ENCODE measurements at places on chromosomes 13 and 19. TPM values are rescaled to one million over a fixed set of nuclear protein-coding genes. Genes with fewer than 3 reads are reported as not detected.
A peak's percentile ranks its signal among the peaks of the same experiment; 100 is the strongest.

RASGRP4 gene
- 0.61 TPM for polyA plus RNA-seq

ERF gene
- polyA plus RNA-seq: 31.9 TPM

IFI30 gene
- 8.9 TPM for polyA plus RNA-seq

C1QTNF9B gene
- 3.1 TPM for polyA plus RNA-seq

CLC gene
- polyA plus RNA-seq: not detected

LRRC25 gene
- 2.8 TPM for polyA plus RNA-seq

PRTN3 gene
- polyA plus RNA-seq: 0.11 TPM

DNA sequence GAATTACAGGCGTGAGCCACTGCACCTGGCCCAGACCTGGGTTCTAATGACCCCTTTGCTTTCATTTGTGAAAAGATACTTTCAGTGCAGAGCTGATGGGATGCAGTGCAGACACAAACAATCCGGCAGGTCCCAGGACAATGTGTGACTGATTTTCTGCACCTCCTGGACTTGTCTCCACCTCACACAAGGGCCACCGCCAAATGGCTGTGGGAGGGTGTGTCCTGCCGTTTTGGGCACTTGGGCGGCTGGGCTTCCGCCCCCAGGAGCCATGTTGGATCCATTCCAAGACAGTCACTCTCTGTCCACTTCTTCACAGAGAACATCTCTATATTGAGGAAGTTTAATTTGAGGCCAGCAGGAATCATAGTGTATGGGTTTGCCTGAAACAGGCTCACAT, 112.3 kb upstream of the ZNF507 start:
- DNase-seq: no peak

- DNase-seq: no peak
These were observed 17.1 kb downstream of the KLF5 start for GRCh38 chr13:73075954-73076353.

DNA sequence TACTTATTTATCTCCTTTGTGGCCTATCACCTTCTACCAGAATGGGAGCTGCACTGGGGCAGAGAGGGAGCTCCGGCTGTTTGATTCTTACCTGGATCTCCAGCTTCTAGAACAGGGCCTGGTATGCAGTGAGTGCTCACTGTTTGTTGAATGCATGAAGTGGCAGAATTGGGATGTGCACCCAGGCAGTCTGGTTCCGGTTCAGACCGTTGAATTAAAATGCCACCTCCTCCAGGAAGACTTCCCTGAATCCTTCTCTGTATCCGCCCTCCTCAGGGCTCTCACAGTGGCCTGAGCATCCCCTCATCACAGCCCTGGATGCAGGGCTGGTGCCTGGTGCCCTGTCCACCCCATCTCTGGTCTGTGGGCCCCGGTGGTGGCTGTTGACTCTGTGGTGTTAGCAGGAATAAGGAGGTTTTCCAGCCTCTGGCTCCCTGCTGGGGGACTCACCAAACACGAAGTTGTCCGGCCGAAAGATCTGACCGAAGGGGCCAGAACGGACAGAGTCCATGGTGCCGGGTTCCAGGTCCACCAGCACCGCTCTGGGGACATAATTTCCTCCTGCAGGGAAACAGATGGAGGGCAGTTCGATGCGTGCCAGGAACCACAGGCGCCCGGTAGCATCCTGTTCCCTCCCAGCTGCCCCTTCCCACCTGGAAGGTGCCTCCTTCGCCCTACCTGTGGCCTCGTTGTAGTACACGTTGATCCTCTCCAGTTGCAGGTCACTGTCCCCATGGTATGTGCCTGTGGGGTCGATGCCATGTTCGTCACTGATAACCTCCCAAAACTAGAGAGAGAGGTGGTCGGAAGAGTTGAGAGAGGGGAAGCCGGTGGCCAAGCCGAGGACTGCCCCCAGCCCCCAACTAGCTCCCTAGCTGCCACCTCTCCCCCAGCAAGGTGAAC, 1.0 kb downstream of the TUBB4A start:
- no peak for DNase-seq

DNA sequence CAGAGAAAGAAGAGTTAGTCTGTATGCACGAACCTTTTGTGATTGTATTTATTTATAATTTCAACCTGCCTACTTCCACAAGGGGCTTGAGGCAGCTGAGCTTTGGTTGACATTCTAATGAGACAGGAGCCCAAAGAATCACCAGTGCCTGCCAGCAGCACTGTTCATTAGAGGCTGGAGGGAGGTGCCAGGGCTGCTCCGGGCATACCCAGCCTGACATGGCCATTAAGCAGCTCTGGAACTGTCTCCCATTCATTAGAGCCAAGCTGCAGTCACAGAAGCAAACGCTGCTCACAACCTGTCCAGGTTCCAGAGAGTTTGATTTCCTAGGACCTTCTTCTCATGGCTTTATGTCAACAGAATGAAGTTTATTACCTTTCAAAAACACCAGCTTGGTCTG, 425.5 kb downstream of the RFC3 start:
- peak; percentile 29 for DNase-seq

- peak; percentile 52 for DNase-seq
These were observed 19.2 kb downstream of the GPX4 start for GRCh38 chr19:1122972-1123363.

DNA sequence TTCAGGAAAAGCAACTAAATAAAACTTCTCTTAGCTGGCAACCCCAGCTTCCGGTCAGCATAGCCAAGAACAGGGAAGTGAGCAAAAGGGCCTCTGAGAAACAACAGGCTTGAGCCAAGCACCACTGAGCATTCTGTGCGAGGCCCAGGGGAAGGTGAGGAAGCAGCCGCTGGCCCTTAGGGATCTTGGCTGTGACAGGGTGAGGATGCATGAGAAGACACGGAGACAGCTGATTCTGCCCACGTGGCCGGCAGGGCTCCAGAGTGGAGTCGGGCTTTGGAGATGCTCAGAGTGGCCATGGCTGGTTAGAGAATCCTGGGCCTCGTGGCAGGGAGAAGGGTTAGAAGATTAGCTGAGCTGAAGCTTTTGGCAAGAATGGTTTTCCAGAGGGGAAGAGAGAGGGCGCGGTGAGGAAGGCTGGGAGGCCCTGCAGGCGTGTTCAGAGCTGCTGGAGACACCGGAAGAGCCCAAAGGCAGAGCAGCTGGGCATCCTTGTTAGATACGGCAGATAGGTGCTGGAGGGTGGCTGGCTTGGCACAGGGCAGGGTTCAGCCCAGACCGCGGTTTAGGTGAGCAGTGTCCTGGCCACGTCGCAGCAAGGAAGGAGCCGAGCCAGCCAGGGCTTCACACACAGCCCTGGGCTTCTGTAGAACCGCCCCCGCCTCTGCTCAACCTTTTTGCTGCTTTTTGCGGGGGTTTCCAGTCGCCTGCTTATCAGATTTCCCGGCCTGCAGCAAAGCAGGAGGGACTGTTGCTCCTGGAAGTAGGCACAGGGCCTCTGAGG, 17.3 kb downstream of the UPF1 start:
- DNase-seq: peak; percentile 85

DNA sequence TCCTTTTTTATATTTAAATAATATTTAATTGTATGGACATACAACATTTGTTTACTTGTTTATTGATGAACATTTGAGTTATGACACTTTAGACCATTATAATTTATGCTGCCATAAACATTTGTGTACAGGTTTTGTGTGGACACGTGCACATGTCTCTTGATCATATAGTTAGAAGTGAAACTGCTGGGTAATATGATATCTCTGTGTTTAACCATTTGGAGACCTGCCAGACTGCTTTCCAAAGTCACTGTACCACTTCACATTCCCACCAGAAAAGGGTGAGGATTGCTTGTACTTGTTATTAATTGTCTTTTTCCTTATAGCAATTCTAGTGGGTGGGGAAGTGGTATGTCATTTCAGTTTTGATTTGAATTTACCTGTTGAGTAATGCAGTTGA, 145.6 kb upstream of the KLHL1 start:
- DNase-seq: no peak

DNA sequence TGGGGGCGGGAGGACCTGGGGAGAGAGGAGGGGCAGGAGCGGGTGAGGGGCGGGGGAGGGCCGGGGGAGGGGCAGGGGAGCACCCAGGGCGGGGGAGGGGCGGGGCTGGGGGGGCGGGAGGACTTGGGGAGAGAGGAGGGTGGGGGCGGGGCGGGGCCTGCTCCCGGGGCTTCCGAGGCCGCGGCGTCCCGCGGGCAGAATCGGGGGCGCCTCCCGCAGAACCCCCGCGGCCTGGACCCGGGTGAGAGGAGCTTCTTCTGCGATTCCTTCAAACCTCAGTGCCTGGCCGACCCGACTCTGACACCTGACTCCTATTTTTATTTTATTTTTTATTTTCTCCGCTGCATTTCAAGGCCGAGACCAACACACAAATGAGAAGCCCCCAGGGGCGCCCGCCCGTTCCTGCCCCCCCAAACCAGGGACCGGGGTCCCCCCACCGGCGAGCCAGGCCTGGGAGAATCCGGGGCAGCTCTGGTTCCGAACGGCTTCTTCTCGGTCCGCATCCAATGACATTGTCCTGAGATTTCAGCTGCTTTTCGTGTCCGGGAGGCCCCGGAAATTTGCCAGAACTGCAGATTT, 470 bp upstream of the GRTP1 start:
- no peak for DNase-seq

DNA sequence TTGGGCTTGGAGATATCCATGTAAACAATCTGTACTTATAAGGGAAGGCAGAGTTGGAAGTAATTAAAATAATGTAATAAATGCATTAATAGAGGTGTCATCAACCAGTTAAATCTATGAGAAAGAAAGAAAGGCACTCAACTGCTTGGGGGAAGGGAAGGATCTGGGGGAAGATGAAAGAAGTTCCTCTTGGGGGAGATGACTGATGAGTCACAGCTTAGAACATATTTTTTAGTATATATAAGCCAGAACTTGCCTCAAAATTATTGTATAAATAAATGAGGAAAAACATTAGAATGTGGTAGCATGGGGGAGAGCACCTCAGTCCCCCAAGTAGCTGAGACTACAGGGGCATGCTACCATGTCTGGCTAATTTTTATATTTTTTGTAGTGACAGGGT, 205.8 kb downstream of the GGACT start:
- DNase-seq: no peak

- DNase-seq: no peak
These were observed 52.9 kb downstream of the OR10H4 start for GRCh38 chr19:16001481-16002312.

DNA sequence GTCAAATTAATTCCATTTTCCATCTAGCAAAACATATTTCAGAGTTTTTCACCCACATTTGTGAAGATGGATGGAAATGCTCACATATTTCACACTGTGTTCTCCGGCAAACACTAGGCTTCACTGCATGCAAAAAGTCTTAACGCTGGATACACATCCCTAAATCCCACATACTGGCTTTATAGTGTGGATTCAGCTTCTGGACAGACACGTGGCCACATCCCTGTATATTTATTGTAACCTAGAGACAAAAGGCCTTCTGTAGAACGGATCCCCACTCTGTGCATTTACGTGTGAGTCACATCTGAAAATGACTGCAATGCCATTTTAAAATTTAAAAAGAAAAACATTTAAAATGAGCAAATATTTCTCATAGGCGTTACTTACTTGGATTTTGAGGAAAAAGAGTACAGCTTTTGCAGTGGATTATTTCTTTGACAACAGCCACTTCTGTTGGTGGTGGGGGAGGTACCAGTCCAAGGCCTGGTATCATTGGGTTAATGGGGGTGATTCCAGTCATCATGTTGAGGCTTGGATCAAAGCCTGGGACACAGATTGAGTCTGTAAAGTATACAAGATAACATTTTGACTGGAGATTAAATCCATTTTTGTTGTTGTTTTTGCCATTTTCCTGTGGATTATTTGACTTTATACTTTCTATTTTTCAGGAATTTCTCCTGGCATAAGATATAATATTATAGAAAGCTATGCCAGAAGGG, 337.7 kb downstream of the DNAJC15 start:
- DNase-seq: no peak

- DNase-seq: no peak
These were observed 724.9 kb upstream of the MIR17HG start for GRCh38 chr13:90622541-90622940.

DNA sequence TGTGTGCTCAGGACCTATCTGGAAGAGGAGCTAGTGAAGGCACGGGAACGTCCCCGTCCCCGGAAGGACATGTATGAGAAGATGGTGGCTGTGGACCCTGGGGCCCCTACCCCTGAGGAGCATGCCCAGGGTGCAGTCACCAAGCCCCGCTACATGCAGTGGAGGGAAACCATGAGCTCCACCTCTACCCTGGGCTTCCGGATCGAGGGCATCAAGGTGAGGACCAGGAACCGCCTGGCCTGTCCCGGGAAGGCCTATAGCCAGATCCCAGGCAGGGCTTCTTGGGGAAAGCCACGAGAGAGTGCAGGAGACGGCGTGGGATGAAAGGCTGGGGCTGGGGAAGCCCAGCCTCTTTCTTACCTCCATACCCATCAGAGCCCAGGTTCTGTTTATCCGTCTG, 16.2 kb downstream of the ITPKC start:
- DNase-seq: no peak

GRCh38 chr13:76795701-76796695, 90.2 kb downstream of the KCTD12 start:
- no peak for DNase-seq

DNA sequence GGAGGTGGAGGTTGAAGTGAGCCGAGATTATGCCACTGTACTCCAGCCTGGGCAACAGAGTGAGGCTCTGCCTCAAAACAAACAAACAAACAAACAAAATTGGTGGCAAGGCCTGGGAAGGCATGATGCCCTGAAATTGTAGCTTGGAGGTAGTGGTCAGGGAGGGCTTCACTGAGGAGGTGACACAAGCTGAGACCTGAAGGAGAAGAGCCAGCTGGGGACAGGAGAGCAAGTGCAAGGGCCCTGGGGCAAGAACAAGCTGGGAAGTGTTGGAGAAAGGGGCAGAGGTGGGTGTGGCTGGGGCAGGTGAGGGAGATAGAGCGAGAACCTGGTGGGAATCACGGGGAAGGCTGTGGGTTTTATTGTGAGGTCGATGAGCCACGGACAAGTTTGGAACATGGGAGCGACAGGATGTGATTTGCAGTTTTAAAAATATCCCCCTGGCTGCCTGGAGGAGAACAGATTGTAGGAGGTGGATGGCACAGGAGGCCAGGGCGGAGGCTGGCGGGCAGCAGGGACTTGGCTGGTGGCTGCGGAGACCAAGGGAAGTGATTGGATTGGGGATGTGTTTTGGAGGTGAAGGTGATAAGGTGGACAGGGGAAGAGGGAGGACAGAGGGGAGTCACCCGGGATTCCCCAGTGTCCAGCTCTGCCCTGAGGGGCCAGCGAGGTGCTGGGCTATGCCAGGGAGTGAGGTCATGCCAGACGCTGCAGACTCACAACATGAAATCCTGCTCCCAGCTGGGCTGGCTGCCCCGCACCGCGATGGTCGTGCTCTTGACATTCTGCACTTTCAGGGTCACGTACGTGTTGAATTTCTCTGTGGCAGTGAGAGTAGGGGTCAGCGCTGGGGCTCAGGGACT, 14.0 kb downstream of the UNC13A start:
- DNase-seq: no peak

DNA sequence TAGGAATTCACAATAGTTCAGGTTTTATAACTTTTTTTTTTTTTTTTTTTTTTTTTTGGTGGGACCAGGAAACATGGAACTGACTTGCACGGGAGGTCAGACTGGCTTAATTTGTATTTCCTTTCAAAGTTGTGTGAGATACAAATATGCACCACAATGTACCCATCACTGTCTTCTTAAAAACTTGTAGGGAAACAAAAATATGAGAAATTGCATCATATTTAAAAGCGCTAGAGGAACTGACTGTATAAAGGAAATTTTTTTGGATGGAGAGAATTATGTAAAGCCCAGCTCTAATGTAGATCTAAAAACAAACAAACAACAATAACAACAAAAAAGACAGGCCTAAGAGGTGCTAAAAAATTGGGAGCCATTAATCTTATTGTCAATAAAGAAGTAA, 246.5 kb downstream of the DCT start:
- no peak for DNase-seq

All from heart left ventricle (tissue), 16 donors.